ENCODE measurements at places on chromosomes 2 and 18.

DNA sequence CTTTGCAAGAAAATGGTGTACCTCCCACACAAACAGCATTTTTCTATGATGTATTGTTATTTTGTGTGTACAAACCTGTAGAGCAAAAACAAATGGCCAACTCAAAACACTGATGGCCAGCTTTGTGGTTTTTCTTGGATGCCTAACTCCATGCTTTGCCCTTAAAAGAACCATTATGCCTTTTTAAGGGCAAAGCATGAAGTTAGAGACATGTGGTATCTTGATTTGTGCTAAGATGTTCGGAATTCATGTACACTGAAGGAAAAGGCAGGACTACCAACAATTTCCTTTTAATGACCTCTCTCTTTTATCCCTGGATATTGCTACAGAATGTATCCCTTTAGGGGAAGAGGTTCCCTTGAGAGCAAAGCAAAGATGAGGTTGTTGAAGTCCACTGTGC is 273.6 kb downstream of the SCG2 start:
- DNase-seq = no peak

- DNase-seq = no peak
Observed at GRCh38 chr2:54632733-54633692, 90.4 kb upstream of the EML6 start.

GRCh38 chr2:120346667-120347358 is 877 bp downstream of the INHBB start:
- DNase-seq = no peak

- no peak for DNase-seq
Observed at GRCh38 chr2:234326694-234327093, 170.2 kb downstream of the ARL4C start.

DNA sequence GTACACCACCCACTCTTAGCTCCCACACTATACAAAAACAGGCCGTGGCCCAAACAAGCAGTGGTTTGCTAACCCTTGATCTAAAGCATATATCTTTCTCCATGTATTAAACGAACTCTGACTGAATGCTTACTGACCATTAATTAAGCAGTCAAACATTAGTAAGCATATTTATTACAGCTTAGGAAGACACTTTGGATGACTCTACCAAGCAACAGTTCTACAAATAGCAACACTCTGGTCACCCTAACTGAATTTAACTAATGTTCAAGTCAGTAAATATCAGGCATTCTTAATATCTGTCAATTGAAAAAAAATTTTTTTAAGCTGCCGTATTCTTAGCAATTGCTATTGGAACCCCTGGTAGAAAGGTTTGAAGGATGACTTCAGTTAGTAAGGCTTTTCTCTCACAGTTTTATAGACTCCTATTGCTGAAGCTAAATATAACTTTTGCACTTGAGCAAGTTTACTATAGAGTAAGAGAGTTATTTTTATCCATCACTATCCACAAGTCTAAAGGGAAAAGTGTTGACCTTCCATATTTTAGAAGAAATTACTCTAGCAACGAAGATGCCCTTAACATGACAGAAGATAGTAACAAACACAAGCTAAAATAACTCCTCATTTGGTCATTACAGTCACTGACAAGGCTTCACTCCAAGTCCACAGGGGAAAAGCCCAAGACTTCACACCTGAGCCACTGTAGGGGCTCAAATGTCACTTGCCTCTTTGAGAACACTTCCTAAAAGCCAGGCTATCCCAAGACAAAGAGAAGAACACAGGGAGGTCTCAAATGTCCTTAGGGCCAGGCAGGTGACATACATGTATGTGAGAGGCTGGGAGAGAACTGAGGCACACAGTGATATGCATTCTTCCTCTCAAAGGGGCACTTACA is 74.4 kb downstream of the RTN4 start:
- no peak for DNase-seq

DNA sequence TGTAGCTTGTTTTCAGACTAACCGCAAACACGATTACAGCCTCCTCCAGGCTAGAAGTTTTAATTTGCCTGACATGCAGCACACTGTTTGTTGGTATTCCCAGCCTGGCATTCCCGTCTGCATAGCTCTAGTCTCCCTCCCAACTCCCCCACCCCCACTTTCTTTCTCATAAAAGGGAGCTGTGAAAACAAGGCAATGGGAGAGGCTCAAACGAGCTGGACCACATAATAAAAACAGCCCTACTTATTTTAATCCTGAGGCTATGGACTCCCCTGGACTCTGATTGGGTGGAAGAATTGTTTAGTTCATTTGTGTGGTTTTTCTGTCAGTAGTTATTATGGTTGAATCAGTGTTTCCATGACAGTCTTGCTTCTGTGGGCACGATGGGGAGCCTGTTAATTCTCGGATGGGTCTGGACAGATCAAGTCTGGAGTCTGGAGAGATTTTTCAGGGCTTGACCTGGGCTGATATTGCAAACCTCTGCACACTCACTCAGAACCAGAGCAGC is 1.2 kb downstream of the STON1 start:
- peak; percentile 14 for DNase-seq

All from SK-N-DZ (cell line).